NCI-H1694 treated with DMSO at 0.1 percent for 48 hours (cell line): ENCODE measurements at places on chromosomes 3 and 15.

GRCh38 chr3:13379201-13379830 lies 40.8 kb downstream of the NUP210 start:
- DNase-seq: no peak

DNA sequence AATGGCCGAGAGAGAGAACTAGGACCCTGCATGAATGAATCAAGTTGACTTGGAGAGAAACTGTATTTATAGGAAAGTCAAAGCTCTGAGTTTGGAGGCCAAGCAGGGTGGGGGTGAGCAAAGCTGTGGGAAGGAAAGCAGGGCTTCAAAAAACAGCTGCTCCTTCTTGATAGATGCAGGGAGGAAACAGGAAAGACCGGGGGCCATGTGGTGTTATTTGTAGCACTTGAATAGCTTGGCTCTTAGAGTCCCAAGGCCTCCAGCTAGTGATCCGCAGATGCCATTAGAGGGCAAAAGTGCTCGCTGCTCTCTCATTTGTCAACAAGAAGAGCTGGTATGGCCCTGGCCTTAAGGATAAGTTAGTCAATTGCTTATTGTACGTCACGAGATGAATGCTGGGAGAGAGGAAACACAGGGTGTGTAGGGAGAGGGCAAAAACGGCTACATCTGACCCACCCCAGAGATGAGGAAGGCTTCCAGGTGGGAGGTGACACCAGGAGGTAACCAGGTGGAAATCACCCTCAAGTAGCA lies at the start of gene ALG1L2:
Gene ALG1L2, plus strand, starts transcription at position 481 of the 531 bp plus-strand sequence. CDS start 186 bp downstream, outside the sequence.
- DNase-seq: no peak

GRCh38 chr15:76169018-76169417 lies 109.2 kb downstream of the TMEM266 start:
- peak; percentile 27 for DNase-seq

GRCh38 chr3:134651347-134652041 lies 672 bp upstream of the KY start:
- DNase-seq: no peak

GRCh38 chr15:42137461-42138261 lies 18.8 kb downstream of the PLA2G4F start:
- DNase-seq: peak; percentile 40

GRCh38 chr3:124261306-124261705 lies 269.4 kb upstream of the ROPN1 start:
- DNase-seq: no peak

DNA sequence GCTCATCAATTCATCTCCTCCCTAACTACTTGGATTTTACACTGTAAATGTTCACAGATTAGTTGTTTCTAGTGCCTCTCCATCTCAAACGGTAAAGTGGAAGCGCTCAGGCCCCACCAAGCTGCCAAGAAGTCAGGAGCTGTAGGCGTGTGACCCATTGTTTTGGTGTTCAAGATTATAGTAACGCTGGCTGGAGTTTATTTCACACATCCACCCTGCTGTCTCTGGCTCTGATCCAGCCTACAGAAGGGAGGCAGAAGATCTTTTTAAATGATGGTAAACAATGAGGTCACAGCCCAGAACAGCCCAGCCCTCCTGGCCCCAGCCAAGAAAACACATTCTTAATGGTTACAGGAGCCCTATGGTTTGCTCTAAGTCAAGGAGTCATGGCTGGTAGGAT lies 25.7 kb upstream of the GALNT15 start:
- DNase-seq: peak; percentile 84

GRCh38 chr15:28891588-28891987 lies 5.8 kb downstream of the APBA2 start:
- DNase-seq: no peak

DNA sequence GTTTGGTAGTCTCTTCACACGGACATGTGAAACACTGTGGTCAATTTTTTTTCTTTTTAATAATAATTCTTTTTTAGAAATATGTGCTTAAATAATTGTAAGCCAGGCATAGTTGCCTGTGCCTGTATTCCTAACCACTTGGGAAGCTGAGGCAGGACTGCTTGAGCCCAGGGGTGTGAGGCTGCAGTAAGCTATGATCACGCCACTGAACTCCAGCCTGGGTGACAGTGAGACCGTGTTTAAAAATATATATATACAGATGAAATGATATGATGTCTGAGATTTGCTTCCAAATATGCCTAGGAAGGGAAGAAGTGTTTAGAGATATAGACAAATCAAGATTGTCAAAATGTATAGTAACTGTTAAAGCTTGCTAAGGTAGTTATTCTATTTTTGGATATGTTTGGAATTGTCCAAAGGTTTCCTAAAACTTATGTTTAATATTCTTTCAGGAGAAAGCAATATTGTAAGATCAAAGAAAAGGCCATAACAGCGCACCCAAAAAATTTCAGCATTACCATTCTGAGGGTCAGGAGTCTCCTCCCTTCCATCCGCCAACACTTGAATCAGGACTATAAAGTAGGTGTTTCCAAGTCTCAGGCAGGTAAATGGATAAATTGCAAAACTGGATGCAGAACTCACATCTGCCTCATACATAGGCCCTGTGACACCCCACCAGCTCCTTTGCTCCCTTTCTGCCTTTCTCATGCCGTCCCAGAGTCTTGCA lies 532 bp upstream of the SELENOT start:
- DNase-seq: no peak

DNA sequence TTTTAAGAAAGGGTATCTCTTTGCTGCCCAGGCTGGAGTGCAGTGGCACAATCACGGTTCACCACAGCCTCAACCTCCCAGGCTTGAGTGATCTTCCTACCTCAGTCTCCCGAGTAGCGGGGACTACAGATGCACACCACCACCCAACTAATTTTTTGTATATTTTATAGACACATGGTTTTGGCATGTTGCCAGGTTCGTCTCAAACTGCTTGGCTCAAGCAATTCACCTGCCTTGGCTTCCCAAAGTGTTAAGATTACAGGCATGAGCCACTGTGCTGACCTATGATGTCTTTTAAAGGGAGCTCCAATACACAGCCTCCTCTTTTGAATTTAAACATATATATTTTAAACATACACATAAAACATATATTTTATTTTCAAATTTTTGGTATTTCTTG lies 60.9 kb downstream of the SLC9C1 start:
- DNase-seq: no peak
